ENCODE measurements at places on chromosomes 1 and 21.
A peak's percentile ranks its signal among the peaks of the same experiment; 100 is the strongest.

- DNase-seq = no peak
Measured at GRCh38 chr1:179779645-179780272, 36.7 kb downstream of the FAM163A start.

DNA sequence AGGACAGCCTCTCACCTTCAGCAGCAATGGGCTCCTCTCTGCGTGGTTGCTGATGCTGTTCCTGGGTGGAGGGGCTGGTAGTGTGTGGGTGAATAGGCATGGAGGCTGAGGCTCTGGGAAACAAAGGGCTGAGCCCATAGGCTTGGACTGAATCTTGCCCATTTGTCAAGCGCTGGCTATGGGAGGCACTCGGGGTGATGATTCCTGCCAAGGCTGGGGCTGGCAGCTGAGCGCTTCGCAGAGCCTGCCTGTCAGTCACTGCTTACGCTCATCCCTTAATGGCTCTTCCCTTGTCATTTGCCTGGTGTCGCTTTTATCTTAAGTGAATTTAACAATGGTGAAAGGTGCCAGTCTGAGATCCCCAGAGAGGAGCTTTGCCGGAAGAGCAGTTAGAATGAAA is 353.3 kb downstream of the PBX1 start:
- no peak for DNase-seq

DNA sequence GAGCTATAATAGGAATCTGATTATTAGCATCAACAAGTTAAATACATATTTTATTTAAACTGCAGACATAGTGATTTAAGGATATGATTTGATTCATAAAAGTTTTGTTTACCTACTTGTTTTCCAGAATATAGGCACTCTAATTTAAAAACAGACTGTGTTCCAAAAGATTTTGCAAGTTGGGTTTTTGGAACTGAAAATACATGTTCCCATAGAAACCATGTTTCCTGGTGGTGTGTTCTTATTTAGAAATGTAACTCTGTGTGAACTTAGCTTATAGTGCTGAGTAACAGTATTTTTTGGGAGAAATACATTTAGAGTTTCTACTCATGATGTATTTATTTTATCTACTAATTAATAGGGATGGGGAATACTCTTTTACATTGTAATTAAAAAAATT is 21.8 kb downstream of the USP25 start:
- DNase-seq = no peak

GRCh38 chr1:203311368-203312301 is 6.3 kb downstream of the BTG2 start:
- DNase-seq = no peak

DNA sequence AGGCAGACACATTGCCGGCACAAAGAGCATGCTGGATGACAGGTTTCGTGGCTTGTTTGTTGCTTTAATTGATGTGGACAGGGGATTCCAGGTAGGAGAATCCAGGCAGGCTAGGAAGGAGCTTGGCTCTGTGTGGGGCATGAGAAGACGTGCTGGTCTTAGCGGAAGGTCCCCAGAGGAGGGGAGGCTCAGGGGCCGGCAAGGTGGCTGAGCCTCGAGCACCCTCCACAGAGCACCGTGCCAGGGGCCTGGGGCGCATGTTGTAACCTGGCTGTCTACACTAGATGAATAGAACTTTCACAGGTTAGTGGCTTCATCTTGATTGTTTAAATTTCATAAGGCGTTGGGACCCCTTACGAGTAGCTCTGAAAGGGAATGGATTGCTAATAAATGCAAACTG is 223.1 kb downstream of the CAMTA1 start:
- DNase-seq = no peak

- DNase-seq = no peak
Measured at GRCh38 chr1:182051938-182052337, 9.6 kb downstream of the ZNF648 start.

DNA sequence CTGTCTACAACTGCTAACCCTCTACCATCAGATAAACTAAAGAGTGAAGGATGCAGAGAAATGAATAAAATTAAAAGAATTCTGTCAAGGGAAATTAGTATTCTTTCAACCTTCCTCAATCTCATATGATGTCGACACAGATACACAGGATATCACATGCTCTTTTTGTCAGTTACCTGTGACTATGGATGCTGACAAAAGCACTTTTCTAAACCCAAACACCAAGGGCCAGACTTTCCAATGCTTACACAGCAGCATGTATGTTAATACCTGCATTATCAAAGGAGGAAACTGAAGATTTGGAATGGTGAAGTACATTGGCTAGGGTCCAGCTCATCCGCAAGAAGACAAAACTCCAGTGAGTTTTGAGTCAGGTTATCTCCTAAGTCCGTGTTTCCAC is 294.0 kb downstream of the SMYD3 start:
- DNase-seq = no peak

- DNase-seq = peak; percentile 89
Measured at GRCh38 chr1:155976062-155976912, 2.1 kb downstream of the ARHGEF2 start.

GRCh38 chr1:235468970-235469369 is 35.3 kb downstream of the B3GALNT2 start:
- DNase-seq = no peak

DNA sequence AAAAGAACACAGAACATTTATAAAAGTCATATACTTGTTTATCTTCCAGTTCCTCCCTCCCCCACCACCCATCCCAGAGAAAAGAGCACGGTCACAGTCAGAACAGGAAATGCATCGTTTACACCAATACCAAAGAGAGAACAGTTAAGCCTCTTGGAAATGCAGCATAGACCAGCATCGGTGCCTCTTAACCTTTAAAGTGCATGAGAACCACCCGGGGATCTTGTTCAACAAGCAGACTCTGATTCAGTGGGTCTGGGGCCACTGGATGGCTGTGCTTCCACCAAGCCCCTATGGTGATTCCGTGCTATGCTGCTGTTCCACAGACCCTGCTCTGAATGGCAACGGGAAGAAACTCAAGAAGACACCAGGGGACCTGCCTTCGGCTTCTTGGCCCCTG is 19.2 kb downstream of the FAM89A start:
- no peak for DNase-seq

- DNase-seq = no peak
Measured at GRCh38 chr1:46303872-46304326, 401 bp downstream of the UQCRH start.

- DNase-seq = no peak
Measured at GRCh38 chr1:14897080-14897449, 256.5 kb upstream of the TMEM51 start.

- DNase-seq = no peak
Measured at GRCh38 chr1:42006836-42007235, 88.1 kb upstream of the HIVEP3 start.

DNA sequence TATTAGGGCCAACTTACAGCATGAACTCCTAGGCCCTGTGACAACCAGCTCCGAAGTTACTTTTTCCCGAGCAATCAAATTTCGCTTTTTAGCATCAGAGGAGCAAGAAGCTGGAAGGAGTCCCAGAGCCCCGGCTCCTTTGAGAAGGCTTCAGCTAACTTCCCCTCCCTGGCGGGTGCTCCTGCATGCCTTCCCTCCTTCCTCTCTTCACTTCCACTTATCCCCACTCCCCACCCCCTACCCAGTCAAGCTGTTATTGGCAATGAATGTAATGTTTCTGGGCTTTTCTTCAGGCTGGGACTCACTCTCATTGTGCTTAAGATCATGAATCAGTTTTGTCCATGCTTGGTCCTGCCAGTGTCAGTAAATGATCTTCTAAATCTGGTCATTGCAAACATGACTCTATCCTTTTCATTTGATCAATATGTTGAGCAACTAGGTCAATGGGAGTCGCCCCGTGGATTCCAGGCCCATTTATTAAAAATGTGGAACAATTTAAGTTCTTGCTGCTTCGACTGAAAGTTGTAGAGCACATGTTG is 94.5 kb upstream of the TSPAN2 start:
- DNase-seq = no peak

GRCh38 chr1:104765085-104765484 is 1015.4 kb downstream of the AMY1C start:
- DNase-seq = no peak

DNA sequence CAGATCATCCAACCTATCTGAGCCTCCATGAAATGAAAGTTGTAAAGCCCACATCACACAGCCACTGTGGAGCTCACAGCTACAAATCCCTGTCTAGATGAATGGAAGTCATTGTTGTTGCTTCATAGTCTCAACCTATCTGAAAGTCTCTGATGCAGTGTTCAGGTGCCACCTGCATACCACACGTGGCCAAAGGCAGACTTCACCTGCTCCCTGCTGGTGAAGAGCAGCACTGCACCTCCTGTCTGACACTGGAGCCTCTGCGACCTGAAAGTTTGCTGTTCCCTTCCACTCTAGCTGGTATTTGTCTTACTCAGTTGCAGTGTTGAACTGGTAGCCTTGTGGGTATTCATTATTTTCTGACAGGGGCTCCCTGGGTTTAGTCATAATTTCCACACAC is 18.4 kb downstream of the LORICRIN start:
- peak; percentile 67 for DNase-seq

GRCh38 chr1:22794647-22795365 is 84.2 kb downstream of the EPHB2 start:
- DNase-seq = no peak

DNA sequence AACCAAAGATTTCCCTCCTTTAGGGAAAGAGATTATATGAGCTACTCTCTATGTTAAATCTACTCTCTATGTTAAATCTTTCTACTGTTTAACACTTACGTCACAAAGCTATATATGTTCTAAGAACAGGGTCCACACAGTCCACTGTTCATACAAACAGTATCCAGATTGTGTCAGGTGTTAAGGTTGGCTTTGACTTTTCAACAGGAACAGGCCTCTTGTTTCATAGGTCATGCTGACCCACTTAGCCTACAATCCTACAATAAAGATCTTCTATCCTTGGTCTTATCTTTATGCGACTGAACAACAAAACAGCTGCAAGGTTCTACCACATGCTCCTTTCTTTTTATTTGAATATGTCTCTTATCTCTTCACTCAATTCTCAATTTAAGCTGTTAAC is 134.9 kb downstream of the LTN1 start:
- DNase-seq = no peak

GRCh38 chr21:41241341-41241740 is 73.4 kb downstream of the BACE2 start:
- no peak for DNase-seq

GRCh38 chr1:2392686-2393085 is 1.0 kb downstream of the RER1 start:
- no peak for DNase-seq

DNA sequence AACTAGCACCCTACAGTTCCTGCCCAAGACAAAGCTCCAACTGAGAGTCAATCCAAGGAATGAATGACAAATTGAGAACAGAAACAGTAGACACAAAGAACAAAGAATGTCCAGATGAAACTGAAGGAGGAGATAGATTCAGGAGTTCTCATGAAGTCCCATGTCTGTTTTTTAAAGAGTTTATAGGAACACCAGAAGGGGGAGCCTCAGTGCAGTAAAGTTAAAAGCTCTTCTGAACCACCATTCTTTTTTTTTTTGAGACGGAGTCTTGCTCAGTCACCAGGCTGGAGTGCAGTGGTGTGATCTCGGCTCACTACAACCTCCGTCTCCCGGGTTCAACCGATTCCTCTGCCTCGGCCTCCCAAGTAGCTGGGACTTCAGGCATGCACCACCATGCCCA is 323.6 kb downstream of the MRPL39 start:
- no peak for DNase-seq

DNA sequence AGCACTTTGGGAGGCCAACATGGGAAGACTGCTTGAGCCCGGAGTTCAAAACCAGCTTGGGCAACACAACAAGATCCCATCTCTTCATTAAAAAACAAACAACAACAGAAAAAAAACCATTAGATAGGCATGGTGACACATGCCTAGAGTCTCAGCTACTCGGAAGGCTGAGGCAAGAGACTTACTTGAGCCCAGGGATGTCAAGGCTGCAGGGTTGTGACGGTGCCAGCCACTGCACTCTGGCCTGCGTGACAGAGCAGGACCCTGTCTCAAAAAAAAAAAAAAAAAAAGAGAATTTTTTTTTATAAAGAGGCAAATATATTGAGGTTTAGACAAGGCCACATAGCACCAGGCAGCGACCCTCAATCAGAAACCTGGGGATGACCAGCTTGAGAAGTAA is 62.7 kb downstream of the HSF2BP start:
- DNase-seq = no peak

GRCh38 chr1:198649232-198649967 is 10.6 kb downstream of the PTPRC start:
- DNase-seq = no peak

GRCh38 chr1:212021563-212021962 is 13.8 kb downstream of the INTS7 start:
- DNase-seq = no peak

Data from CD4-positive, alpha-beta T cell treated with Interleukin-17A for 4 hours (primary cell).